Sciatic nerve (tissue), 2 donors: ENCODE measurements at places on chromosomes 12 and 14.

DNA sequence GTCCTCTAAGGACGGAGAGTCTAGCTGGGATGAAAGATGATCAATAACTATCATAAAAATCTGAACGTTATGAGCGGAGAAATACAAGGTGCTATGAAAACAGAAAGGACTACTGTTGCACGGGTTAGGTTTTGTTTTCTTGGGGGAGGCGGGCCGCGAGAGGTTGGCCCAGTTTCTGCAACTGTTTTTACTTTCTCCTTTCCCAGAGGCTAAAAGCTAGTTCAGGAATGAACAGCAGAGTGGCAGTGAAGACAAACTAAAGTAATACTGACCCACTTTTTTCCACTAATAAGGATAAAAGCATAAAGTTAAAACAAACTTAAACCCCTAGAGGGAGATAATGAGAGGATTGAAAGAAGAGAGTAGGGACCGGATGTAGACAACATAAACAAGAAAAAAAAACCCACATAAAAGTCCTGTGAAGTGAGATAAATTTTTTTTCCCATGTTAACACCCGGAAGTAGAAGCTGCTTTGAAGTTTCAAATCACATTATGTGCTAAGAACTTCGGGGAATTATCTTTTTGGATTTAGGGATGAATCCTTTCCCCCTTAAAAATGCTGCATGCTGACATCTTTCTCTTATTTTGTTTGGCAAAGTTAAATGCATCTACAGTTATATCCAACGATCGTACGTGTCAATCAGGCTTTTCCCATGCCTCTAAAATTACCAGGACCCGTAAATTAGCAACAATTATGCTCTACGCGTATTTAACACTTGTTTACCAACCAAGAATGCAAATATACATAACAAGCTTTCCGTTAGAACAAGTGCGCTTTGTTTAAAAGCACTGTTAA, 1.0 kb upstream of the CDK17 start:
- DNase-seq = no peak

GRCh38 chr14:105363847-105364708, 34.3 kb upstream of the TEX22 start:
- no peak for DNase-seq

DNA sequence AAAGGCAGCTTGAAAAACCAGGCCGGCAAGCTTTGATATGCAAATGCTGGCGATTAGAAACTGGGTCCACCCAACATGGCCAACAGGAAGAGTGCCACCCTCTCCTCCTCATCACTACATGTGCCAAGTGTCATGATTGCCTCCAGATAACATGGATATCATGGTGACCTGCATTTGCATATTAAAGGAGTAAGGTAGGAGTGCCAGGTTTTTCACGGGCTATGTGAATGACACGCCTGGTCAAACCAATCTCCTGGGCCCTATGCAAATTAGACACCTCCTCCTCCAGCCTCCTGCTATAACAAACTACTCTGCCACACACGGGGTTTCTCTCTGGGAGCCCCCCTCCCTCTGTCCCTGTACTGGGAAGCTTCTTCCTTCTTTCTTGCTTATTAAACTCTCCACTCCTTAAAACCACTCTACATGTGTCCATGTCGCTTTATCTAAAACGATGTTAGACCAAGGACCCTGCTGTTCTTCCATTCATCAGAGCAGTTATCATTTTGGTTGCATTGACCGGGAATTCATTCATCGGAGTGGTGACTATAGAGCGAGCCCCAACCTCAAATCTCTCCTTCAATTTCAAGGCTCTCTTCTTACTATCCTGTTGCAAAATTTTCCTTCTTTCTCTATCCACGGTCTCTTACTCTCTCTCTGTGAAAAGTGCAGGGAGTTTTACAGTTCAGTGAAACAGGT, 27.5 kb downstream of the APOBEC1 start:
- no peak for DNase-seq

DNA sequence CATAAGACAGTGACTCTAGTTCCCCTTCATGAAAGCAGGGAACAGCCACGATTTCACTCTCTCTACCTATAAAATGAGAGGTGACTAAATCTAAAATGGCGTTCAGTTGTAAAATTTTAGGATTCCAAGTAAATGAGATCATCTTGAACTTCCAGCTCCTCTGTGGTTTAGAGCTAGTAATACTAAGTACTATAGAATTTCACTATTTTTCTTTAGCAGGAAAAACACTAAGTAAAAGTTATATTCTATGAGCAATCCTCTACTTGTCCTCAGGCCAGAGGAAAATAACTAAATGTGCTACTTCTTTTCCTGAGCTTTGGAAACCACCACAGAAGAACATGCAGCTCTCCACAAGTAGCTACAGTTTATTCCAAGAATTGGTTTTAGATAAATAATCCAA, 55.6 kb downstream of the NIN start:
- no peak for DNase-seq

DNA sequence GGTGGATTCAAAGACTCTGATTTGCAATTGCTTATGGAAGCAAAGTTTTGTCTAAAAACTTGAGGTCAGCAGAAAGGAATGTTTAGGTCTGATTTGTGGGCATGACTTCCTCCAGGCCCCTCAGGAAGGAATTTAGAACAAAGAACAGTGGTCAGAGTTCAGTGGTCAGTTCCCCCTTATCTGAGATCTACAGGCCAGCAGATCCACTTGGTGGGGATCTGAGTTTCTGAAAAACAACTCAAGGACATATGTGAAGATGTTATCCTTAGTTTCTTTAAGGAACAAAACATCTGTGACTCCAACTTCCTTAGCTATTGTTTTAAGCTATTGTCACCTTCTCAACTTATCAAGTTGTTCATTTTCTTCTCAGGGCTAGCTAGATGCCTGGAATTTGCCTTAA, 28.0 kb upstream of the NAA30 start:
- no peak for DNase-seq

GRCh38 chr12:55063291-55063690, 43.5 kb downstream of the NEUROD4 start:
- DNase-seq = no peak

DNA sequence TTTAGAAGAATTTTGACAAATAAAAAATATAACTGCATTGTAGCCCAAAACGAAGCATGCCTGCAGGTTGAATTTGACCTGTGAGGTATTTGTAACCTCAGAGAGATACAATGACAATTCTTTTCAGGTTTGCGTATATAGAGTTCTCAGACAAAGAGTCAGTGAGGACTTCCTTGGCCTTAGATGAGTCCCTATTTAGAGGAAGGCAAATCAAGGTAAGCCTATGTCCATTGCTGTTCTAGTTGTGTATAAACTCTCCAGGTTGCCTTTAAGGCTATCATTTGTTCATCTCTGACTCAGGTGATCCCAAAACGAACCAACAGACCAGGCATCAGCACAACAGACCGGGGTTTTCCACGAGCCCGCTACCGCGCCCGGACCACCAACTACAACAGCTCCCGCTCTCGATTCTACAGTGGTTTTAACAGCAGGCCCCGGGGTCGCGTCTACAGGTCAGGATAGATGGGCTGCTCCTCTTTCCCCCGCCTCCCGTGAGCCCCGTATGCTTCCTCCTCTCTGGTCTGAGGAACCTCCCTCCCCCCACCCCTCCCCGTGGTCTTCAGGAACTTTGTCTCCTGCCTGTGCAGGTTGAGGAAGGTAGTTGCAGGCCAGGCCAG, 2.7 kb downstream of the PABPN1 start:
- DNase-seq = no peak

DNA sequence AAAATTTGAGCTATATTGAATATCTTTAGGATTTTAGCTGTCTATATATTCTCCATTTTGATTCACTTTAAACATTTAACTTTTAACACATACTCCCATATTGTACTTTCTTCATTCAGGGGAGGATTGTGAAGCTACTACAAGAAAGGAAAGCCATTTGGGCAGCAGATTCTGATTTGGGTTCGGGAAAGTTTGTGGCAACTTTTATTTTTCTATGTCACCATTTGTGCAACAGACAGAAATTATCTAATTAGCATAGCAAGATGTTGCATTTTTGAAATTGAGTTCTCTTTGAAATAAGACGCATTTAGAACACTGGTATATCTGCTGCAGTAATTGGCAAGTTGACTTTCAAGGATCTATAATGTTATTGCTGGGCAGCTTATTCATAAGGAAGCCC, 134.3 kb downstream of the KICS2 start:
- no peak for DNase-seq

- DNase-seq = peak; percentile 10
Measured at GRCh38 chr14:100871234-100872186, 32.0 kb downstream of the RTL1 start.

GRCh38 chr12:107519906-107520859, 165.4 kb upstream of the PWP1 start:
- no peak for DNase-seq

DNA sequence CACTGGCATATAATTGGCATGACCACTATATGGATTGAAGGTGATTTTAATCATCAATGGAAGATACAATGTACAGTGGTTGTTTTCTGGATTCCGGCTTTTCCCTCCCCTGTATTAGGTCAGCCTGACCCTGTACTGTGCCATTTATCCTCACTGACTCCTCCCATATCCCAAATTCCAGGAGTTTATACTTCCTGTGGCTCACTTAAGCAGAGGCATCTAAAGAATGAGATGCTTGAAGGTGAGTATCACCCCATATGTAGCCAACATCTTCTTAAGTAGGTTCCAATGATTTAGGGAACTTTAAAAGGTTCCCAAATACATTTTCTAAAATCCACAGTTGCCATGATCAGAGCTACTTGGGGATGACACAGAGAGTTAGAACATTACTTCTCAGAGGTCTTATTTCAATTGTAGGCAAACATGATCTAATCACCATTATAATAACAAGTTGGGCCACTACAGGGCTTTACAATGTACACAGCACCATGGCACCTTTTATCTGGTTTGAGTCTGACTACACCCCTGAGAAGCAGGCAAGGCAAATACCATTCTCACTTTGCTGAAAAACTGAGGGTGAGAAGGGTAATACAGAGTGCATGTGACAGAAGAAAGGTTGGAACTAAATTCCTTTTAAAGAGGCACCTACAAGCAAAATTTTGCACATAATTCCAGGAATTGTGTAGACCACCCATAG, 212.3 kb upstream of the GARIN6 start:
- DNase-seq = no peak

- no peak for DNase-seq
Measured at GRCh38 chr14:101586531-101587430, 25.5 kb downstream of the DIO3 start.

- DNase-seq = no peak
Measured at GRCh38 chr12:180445-180844, 33.5 kb downstream of the SLC6A12 start.

GRCh38 chr14:68639758-68640574, 152.9 kb downstream of the ZFP36L1 start:
- DNase-seq = no peak

DNA sequence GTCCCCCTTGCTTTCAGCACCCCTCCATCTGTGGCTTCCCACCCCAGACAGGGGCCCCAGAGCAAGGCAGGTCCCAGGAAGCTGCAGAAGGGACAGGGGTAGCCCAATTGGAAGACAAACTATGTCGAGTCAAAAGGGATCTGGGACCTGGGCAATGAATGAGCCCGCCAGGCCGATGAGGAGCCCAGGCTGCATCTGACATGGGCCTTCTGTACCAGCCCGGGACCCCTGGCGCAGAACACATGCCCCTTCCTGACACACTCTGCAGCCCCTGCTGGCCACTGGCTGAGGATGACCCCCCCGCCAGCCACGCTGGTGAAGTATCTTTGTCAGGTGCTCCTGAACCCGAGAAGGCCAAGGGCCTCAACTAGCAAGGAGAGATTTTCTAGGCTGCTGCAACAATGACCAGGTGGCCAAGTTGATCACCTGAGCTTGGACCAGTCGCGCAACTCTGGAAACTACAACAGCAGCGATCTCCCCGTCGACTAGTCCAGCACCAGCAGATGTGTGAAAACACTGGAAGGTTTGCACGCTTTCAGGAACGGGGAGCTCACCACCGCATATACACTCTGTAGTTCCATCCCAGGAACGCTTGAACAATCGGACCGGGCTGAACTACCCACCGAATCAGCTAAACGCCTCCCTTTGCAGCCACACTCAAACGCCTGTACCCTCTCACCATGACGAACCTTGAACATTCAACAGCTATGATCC, 119.0 kb downstream of the NCOR2 start:
- DNase-seq = peak; percentile 50

DNA sequence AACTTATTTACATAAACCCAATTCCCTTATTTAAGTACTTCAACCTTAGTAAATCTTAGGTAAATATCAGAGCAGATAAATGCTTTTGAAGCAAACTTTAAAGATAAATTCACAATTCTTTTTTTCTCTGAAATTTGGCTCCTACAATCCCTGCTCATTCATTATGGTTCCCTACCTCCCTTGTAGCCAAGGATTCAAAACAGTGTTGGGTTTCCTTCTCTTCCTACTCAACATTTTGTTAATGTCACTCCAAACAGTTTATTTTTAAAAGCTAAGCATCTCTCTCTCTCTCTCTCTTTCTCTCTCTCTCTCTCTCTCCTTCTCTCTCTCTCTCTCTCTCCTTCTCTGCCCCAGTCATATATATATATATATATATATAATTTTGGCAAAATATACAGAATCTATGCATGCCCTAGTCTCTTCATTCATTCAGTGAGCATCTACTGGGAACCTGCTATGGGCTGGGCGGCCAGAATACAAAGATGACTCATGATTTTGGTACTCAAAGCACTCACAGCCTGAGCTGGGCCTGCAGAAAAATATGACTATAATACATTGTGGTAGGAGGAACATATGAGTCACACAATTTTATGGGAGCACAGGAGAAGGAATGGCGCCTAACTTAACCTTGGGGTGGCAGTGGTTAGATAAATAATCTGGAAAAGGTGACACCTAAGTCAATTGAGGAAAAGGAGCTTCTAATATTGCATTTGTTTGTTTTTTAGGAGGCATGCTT, 123.7 kb upstream of the DHRS4 start:
- DNase-seq = no peak

GRCh38 chr14:91113829-91114078, at the start of gene DGLUCY:
DGLUCY (plus strand) TSS chr14:91114073; CDS start chr14:91160295, 46,222 bp downstream.
- peak; percentile 87 for DNase-seq

- no peak for DNase-seq
Measured at GRCh38 chr14:22994762-22995275, 12.5 kb upstream of the AJUBA start.

DNA sequence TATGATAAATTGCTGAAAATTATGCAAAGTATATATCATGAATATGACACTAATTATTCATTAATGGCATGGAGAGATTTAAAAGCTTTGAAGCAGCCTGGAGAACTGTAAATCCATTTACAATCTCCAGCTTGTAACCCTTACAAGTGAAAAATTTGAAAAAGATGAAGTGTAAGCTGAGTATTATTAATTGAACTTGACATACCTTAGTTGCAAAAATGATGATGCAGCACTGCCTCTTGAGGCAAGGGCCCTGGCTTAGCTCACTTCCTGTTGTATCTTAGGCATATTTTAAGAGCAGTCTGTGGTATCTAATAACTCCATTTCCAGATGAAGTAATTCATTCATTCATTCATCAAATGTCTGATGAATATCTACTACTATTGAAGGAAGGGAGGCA, 158.6 kb downstream of the ANO4 start:
- no peak for DNase-seq

GRCh38 chr12:101650346-101651117, 46.9 kb upstream of the CHPT1 start:
- DNase-seq = no peak

DNA sequence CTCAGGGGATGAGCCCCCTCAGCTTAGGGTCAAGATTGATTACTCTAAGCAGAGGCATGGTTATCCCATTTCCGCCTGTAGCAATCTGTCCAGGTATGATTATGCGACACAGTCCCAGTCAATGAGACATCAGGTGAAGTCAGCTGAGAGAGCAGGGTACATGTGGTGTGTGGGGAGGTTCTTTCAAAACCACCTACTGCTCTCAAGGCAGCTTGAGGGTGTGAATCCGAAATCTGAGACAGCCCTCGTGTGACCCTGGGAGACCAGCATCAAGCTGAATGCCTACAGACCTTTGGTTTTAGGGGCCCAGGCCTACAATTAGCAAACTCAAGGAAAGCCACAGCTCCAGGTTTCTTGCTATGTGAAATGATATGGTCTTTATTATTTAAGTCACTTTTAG, 275.7 kb downstream of the ITPR2 start:
- no peak for DNase-seq
